ENCODE measurements at places on chromosomes 6 and 20. TPM values are rescaled to one million over a fixed set of nuclear protein-coding genes. Genes with fewer than 3 reads are reported as not detected.

DNA sequence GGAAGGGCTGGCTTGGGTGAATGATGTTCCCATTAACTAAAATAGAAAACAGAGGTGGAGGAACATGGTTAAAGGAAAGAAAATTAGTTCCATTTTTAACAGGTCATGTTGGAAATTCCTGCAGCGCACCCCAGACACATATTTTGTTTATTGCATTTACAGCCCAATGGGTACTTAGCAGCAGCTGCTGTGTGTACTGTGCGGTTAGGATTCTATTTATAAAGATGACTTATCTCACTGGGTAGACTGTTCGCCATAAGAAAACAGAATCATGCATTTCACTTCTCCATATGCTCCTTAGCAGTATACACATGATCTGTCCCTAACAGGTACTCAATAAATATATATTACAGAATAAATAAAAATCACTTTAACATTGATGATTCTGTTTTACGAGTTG, 135.8 kb downstream of the SLC35F1 start:
- H3K4me3 ChIP-seq, result no peak overlapping the region
- no peaks in the 10 kb centered on the region for H3K36me3 ChIP-seq
- no peak overlapping the region for H3K27ac ChIP-seq
- no peaks in the 10 kb centered on the region for H3K27me3 ChIP-seq

DNA sequence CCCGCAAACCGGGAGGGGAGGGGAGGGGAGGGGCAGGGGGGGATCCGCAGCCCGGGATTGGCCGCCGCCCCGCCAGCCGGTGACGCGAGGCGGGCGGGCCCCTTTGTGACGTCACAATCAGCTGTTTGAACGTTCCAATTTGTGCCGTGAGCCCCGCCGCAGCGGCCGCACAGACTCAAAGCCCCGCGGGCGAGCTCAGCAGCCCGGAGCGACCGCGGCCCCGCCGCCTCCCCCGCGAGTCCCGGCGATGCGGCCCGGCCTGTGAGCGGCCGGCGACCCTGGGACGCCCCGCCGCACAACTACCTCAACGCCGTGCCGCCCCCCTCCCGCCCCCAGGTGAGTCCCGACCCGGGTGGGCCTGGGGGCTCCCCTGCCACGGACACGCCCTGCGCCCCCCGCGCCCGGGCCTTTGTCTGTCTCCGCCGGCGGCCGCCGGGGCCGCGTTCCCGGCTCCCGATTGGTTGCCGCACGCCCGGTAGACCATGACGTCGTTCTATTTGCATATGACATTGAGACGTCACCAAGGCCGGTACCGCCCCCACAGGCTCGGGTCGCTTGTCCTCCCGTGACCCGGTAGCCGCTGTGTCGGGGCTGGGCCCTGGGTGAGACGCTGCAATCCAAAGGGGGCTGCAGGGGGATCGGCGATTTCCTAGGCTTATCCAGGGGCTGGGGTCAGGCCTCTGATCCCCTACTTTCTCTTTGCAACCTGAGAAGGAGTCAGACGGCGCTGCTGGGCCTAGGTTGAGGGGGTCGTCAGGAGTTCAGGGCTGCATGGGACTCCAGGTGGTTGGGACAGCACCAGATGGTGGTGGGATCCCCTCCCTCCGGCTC, at the start of gene TP53INP2:
Gene TP53INP2, plus strand, starts transcription at position 168 of the 831 bp plus-strand sequence. CDS start 4,396 bp downstream, outside the sequence.
- peak; percentile 85 for DNase-seq
- H3K4me1 ChIP-seq, result peaks cover 19% of the 10 kb centered on the region
- no peaks in the 10 kb centered on the region for H3K36me3 ChIP-seq

GRCh38 chr20:24027229-24027628, 38.6 kb upstream of the GGTLC1 start:
- no peak overlapping the region for H3K27ac ChIP-seq
- no peaks in the 10 kb centered on the region for H3K36me3 ChIP-seq
- no peaks in the 10 kb centered on the region for H3K27me3 ChIP-seq
- H3K4me1 ChIP-seq, result no peaks in the 10 kb centered on the region
- H3K4me3 ChIP-seq, result no peak overlapping the region
- no peak for DNase-seq

GRCh38 chr20:617934-618690, 8.0 kb upstream of the TCF15 start:
- no peak overlapping the region for H3K4me3 ChIP-seq
- no peaks in the 10 kb centered on the region for H3K36me3 ChIP-seq
- no peak overlapping the region for H3K27ac ChIP-seq
- no peak for DNase-seq
- H3K4me1 ChIP-seq, result peaks cover 3% of the 10 kb centered on the region

The IL20RA gene
- 0.07 TPM for total RNA-seq

The APCDD1L gene
- 16.4 TPM for total RNA-seq

Measured in astrocyte (in vitro differentiated cells and primary cell).